ENCODE measurements at places on chromosomes 11 and 22. TPM values are rescaled to one million over a fixed set of nuclear protein-coding genes. Genes with fewer than 3 reads are reported as not detected.

The NCF4 gene
- not detected for total RNA-seq

The FXYD6 gene
- 90.1 TPM for total RNA-seq

The PPARA gene
- 10.4 TPM for total RNA-seq

The MUC2 gene
- total RNA-seq: 0.06 TPM

The DRG1 gene
- total RNA-seq: 109 TPM

DNA sequence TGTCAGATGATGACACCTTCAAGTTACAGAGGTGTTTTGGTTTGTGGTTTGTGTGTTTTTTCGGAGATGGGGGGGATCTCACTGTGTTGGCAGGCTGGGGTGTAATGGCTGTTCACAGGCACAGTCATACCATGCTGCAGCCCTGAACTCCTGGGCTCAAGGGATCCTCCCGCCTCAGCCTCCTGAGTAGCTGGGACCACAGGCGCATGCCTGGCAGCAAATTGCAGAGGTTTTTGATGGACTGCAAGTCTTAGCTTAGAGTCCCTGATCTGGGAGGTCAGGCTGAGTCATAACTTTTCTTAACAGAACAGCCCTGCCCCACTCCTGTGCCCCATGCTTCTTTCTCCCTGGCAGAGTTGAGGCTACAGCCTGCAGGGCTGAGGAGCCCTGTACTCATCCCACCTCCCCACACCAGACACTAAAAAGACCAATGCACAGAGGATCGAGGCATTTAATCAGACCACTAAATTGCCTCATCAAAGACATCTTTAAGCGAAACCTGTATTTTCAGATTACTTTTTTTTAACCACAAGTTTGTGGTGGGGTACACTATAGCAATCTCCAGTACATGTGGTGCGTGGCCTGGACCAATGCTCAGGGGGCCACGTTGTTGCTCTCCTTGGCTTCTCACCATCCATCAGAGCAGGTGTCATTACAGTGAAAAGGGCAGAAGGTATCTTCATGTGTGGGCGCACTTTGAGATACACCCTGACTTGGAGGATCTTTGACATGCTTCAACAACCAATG is 17.1 kb upstream of the ADORA2A start:
- no peak overlapping the region for H3K4me3 ChIP-seq
- DNase-seq: no peak
- H3K36me3 ChIP-seq: peaks cover 5% of the 10 kb centered on the region
- no peaks in the 10 kb centered on the region for H3K27me3 ChIP-seq
- H3K27ac ChIP-seq: no peak overlapping the region
- H3K4me1 ChIP-seq: 0 out of 2 replicates have a peak, but pooled peaks cover 2% of the 10 kb centered on the region

GRCh38 chr11:33271059-33271458 is 13.9 kb downstream of the HIPK3 start:
- DNase-seq: no peak
- no peak overlapping the region for H3K4me3 ChIP-seq

DNA sequence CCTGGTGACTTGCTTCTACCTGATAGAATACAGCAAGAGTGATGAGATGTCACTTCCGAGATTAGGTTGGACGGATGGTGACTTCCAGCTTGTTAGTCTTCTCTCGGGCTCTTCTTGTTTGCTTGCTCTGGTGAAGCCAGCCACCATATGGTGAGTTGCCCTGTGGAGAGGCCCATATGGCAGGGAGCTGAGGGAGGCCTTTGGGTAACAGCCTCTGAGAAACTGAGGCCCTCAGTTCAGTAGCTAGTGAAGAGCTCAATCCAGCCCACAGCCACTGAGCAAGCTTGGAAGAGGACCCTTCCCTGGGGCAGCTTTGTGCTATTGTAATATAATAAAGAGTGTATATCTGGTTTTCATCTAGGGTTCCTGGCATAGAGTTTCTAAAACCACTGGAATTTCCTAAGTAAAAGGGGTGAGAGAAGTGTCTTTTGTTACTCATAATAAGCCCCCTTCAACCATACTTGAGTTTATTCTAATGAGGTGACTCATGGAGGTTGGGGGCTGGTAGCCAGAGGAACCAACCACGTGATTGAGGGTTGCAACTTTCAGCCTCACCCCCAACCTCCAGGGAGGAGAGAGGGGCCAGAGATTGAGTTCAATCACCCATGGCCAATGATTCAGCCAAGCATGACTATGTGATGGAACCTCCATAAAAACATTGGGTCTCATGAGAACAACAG is 8.0 kb upstream of the TPCN2 start:
- H3K4me1 ChIP-seq: peaks cover 7% of the 10 kb centered on the region
- H3K27ac ChIP-seq: no peak overlapping the region
- no peak for DNase-seq
- H3K27me3 ChIP-seq: no peaks in the 10 kb centered on the region
- no peak overlapping the region for H3K4me3 ChIP-seq

DNA sequence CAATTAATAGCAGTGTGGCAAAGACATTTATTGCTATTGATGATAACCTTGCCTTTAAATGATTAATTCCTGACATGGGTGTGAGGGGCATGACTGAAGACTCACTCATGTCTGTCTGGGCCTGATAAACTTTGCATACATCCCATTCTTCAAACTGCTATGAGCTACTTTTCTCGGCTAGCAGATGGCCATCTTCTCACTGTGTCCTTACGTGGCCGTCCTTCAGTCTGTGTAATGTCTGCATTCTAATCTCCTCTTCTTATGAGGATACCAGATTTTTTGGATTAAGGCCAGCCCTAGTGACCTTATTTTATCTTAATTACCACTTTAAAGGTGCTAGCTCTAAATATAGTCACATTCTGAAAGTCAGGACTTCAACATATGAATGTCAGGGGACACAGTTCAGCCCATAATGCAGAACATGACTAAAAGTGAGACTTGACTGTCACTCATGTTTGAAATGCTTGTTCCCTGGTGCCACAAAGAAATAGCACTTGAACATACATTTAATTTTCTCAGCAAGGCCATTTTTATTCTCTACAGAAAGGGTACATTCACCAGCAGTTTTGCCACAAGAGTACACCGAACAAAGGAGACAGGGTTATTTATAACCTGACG is 32.3 kb downstream of the OR10A6 start:
- no peak for DNase-seq
- H3K4me1 ChIP-seq: no peaks in the 10 kb centered on the region
- H3K27me3 ChIP-seq: no peaks in the 10 kb centered on the region

DNA sequence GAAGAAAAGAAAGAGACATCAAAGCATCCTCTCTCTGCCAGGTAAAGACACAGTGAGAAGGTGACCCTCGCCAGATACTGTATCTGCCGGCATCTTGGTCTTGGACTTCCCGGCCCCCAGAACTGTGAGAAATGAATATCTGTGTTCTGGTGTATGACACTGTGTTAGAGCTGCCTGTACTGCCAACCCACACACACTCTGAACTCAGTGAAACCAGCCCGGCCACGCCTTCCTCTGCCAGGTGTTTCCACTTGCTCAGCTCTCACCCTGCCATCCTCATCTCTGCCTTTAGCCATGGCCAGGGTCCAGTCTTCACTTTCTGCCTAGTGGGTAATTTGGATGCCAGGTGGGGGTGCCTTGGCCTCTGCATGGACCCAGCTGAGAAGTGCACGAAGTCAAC is 24.0 kb downstream of the CBX7 start:
- no peak overlapping the region for H3K27ac ChIP-seq
- no peaks in the 10 kb centered on the region for H3K4me1 ChIP-seq
- H3K4me3 ChIP-seq: no peak overlapping the region
- DNase-seq: no peak
- H3K36me3 ChIP-seq: no peaks in the 10 kb centered on the region

DNA sequence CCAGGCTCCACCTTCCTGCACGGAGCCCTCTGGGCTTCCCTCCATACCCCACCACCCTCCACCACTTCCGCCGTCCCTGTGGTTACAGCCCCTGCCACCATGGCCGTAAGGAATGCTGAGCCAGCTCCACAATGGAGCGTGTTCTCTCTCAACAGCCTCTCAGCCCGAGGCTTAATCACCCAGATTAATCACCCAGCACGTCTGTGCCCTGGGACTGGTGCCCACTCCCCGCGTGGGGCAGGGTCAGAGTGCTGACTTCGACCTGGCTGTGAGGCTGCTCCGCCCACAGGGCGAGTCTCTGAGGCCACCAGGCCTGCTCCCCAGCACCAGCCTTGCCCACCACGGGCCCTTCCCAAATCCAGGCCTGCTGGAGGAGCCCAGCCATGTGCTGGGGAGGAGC is 4.0 kb upstream of the TH start:
- peak; percentile 55 for DNase-seq
- H3K36me3 ChIP-seq: no peaks in the 10 kb centered on the region
- no peak overlapping the region for H3K27ac ChIP-seq
- H3K4me1 ChIP-seq: peaks cover 14% of the 10 kb centered on the region
- H3K27me3 ChIP-seq: peaks cover 7% of the 10 kb centered on the region

- H3K4me1 ChIP-seq: peaks cover 25% of the 10 kb centered on the region
- H3K4me3 ChIP-seq: no peak overlapping the region
- H3K27me3 ChIP-seq: no peaks in the 10 kb centered on the region
- no peaks in the 10 kb centered on the region for H3K36me3 ChIP-seq
- H3K27ac ChIP-seq: no peak overlapping the region
Observed at GRCh38 chr22:44660051-44660830, 41.8 kb upstream of the PRR5 start.

DNA sequence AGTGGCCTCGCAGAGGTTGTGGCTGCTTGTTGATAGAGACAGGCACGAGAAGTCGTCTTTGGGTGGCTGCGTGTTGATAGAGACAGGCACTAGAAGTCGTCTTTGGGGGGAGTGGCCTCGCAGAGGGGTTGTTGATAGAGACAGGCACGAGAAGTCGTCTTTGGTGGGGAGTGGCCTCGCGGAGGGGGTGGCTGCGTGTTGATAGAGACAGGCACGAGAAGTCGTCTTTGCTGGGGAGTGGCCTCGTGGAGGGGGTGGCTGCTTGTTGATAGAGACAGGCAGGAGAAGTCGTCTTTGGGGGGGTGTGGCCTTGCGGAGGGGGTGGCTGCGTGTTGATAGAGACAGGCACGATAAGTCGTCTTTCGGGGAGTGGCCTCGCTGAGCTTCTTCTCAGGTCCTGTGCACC is 328.8 kb downstream of the TBC1D22A start:
- H3K27ac ChIP-seq: no peak overlapping the region
- 0 out of 2 replicates have a peak, but pooled peaks cover 6% of the 10 kb centered on the region for H3K4me1 ChIP-seq
- no peak for DNase-seq
- no peak overlapping the region for H3K4me3 ChIP-seq

- no peaks in the 10 kb centered on the region for H3K36me3 ChIP-seq
- no peaks in the 10 kb centered on the region for H3K4me1 ChIP-seq
- H3K4me3 ChIP-seq: no peak overlapping the region
- H3K27me3 ChIP-seq: no peaks in the 10 kb centered on the region
Observed at GRCh38 chr22:39623603-39624500, 53.3 kb downstream of the CACNA1I start.

- peaks cover 23% of the 10 kb centered on the region for H3K4me1 ChIP-seq
- no peaks in the 10 kb centered on the region for H3K27me3 ChIP-seq
- peak; percentile 78 for DNase-seq
- peak overlapping the region; percentile 89 for H3K27ac ChIP-seq
- no peaks in the 10 kb centered on the region for H3K36me3 ChIP-seq
Observed at GRCh38 chr22:21837248-21837979, 30.0 kb downstream of the MAPK1 start.

DNA sequence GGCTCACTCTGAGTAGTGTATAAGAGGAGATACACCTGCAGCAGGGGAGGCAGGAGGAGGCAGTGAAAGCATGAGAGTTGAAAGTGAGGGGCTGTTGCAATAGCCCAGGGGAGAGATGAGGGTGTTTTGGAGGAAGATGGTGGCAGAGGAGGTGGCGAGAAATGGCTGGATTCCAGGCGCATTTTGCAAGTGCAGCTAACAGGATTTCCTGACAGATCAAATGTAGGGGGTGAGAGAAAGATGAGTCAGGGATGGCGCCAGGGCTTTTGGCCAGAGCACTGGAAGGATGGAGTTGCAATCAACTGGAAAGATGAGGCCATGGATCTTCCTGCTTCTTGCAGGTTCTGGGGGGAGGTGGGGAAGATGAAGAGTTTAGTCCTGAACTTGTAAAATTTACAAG is 16.8 kb upstream of the TSPAN18 start:
- no peak overlapping the region for H3K27ac ChIP-seq
- peaks cover 19% of the 10 kb centered on the region for H3K4me1 ChIP-seq
- H3K27me3 ChIP-seq: peaks cover 4% of the 10 kb centered on the region
- H3K4me3 ChIP-seq: no peak overlapping the region

DNA sequence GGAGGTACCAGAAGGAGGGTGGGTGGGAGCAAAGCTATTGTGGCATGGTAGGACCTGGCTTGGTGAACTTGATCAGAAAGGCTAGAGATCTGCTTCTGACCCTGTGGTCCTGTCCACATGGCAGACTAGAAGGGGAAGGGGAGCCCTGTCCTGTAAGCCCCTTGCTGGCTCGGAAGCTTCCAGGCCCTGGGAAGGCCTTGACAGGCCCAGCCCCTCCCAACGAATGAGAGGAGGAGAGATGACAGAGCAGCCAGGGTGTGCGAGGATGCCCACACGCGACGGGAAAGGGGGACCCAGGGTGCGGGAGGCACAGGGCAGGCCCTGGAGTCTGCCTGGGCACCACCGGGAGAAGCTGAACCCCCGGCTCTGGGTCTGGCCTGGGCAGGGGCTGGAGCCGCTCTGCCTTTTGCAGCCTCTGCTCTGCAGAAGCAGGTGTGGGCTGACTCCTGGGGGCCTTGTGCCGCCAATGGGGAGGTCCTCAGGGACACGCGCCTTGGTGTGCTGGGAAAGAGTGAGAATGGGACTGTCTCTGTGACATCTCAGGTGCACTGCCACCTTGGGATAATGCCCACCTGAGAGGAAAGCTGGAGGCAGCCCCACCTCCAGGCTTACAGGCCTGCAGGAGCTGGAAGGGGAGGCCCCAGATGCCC is 1447.5 kb downstream of the BRD1 start:
- no peaks in the 10 kb centered on the region for H3K4me1 ChIP-seq
- no peaks in the 10 kb centered on the region for H3K36me3 ChIP-seq
- H3K27me3 ChIP-seq: peaks cover 16% of the 10 kb centered on the region
- no peak overlapping the region for H3K4me3 ChIP-seq
- DNase-seq: no peak
- no peak overlapping the region for H3K27ac ChIP-seq

- H3K27ac ChIP-seq: no peak overlapping the region
- no peak for DNase-seq
- H3K27me3 ChIP-seq: no peaks in the 10 kb centered on the region
Observed at GRCh38 chr11:44934110-44934509, 16.6 kb downstream of the TP53I11 start.

GRCh38 chr22:42412744-42413333 is 19.4 kb downstream of the NFAM1 start:
- no peak overlapping the region for H3K27ac ChIP-seq
- DNase-seq: no peak
- H3K4me1 ChIP-seq: no peaks in the 10 kb centered on the region
- no peaks in the 10 kb centered on the region for H3K36me3 ChIP-seq
- H3K4me3 ChIP-seq: no peak overlapping the region

- H3K27me3 ChIP-seq: no peaks in the 10 kb centered on the region
- H3K4me3 ChIP-seq: no peak overlapping the region
- no peaks in the 10 kb centered on the region for H3K36me3 ChIP-seq
- DNase-seq: no peak
- H3K27ac ChIP-seq: no peak overlapping the region
- peaks cover 40% of the 10 kb centered on the region for H3K4me1 ChIP-seq
Observed at GRCh38 chr11:85784480-85785265, 26.3 kb downstream of the SYTL2 start.

- no peaks in the 10 kb centered on the region for H3K27me3 ChIP-seq
- peak overlapping the region; percentile 82 for H3K27ac ChIP-seq
- H3K4me3 ChIP-seq: peak overlapping the region; percentile 80
- peaks cover 5% of the 10 kb centered on the region for H3K36me3 ChIP-seq
Observed at GRCh38 chr11:72079819-72080325, 470 bp downstream of the NUMA1 start.
